ENCODE measurements at places on chromosomes 5 and 9.

GRCh38 chr9:130932255-130933079, 6.6 kb downstream of the FIBCD1 start:
- DNase-seq = no peak

- no peak for DNase-seq
Measured at GRCh38 chr9:136354592-136355085, 8.9 kb downstream of the DNLZ start.

DNA sequence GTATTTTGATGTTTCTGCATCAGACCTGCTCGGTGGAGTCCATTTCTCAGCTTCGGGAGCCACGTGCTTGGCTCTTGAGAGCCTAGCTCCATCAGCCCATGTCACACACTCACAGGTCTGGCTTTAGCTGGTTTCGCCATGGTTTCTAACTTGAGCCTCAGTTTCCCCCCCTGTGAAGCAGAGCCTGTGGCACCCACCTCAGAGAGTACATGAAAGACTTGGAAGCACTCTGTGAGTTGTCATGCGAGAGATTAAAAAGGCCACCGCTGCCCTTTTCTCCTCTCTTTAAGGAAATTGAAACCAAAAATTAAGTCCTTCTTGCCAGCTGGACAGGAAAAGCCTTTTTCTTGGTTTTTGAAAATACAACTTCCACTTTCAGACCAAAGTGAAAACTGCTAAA, 8.8 kb downstream of the TENT4A start:
- no peak for DNase-seq

- DNase-seq = no peak
Measured at GRCh38 chr9:5502553-5502952, 7.8 kb upstream of the PDCD1LG2 start.

GRCh38 chr5:138890644-138891043, 15.5 kb upstream of the LRRTM2 start:
- DNase-seq = no peak

GRCh38 chr5:179819296-179820126, 1.2 kb upstream of the SQSTM1 start:
- peak; percentile 54 for DNase-seq

DNA sequence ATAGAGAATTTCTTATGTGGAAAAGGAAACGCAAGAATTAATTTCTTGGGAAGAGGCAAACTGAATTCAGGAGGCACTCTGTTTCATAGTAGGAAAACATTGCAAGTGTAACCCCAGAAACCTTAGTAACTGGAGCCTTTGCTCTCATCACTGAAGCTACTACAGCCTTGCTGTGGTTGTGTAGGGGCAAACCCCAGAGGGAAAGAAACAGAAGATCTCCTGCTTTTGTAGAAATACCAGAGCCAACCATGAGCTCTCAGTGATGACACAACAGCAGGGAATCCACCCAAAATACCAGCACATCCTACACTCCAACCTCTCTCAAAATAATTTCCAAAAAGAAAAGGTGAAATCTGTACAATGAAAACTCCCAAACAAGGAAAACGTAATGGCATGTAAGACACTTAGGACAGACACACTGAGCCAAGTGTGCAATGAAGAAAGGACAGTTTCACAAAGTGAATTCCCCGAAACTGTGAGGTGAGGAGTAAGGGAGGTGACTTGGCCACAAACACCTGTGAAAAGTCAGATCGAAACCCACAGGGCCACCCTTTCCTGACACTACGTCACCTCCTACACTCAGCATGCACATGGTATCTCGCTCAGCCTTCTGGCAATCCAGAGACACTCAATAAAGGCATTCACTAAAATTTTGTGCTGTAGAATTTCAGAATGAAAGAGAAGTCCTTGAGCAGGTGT, 8.5 kb upstream of the ACSL6 start:
- peak; percentile 81 for DNase-seq

GRCh38 chr9:90459321-90459720, 183.3 kb downstream of the DIRAS2 start:
- no peak for DNase-seq

DNA sequence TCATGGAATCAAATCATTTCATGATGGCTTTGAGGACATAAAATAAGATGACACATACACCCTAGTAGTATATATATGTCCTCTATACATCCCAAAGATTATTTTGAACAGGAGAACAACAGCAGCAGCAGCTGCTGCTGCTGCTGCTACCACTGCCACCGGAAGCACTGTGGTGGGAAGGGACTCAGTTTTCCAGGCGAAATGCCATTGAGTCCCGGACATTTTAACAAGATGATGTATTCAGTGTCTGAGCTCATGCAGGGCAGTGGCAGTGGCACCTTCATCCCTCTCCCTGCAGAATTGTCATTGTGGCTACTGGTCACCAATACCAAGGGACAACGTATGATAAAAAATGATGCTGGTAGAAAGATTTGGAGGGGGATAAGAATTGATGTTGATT, 151.3 kb downstream of the CHSY3 start:
- DNase-seq = no peak

- DNase-seq = no peak
Measured at GRCh38 chr5:98624145-98624880, 149.2 kb upstream of the RGMB start.

DNA sequence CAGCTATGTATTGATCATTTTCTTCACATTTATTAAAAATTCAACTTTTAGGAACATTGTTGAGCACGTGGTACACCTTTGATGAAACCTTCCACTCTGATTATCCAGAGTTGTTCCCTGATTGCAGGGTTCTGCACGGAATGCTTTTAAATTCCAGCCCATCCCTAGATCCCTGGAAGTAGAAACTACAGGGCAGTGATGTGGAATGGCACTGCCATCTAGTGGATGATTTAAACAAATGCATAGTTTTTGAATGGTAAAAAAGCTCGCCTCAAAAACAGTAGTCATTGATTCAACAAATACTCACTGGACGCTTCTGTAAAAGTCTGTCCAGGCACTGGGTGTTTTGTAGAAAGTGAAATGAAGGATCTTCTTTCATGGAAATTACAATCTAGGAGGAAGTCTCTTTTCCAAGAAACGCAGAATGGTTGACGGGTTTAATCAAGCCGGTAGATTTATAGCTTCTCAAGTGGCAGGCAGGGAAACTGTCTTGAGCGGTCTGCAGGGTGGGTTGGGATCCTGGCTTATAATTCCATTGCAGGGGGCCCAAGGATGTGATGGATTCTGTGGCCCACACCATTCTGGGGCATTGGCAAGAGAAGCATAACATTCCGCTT, 118.4 kb downstream of the ARHGAP26 start:
- no peak for DNase-seq

DNA sequence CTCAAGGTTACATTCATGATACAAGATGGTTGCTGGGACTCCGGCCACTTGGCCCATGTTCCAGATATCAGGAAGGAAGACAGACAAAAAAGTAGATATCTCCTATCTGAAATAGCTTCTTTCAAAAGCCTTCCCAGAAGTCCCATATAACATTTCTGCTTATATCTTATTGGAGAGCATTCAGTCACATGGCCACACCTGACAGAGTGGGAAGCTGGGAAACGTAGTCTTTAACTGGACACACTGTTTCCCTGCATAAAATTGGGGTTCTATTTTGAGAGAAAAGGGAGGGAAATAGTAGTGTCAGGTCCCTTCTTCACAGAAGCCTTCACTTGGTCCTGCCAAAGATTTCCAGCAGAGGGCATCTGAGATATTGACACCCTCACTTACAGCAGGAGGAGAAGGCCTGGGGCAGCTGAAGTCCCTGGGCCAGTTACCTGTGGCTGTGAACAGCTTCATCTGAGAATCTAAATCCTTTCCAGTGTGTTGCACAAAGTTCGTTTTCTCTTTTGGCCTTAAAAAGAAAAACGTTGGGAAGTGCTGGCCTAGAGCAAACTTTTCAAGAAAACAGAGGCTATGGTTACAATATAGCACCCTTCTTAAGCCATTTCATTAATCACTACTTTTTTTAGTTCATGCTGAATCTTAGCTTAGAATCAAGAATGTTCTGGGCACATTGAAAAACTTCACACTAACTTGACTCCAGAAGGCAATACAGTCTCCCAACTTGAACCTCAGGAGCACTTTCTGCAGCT, 33.5 kb downstream of the SPEF2 start:
- peak; percentile 69 for DNase-seq
